ENCODE measurements at places on chromosomes 4 and X.

DNA sequence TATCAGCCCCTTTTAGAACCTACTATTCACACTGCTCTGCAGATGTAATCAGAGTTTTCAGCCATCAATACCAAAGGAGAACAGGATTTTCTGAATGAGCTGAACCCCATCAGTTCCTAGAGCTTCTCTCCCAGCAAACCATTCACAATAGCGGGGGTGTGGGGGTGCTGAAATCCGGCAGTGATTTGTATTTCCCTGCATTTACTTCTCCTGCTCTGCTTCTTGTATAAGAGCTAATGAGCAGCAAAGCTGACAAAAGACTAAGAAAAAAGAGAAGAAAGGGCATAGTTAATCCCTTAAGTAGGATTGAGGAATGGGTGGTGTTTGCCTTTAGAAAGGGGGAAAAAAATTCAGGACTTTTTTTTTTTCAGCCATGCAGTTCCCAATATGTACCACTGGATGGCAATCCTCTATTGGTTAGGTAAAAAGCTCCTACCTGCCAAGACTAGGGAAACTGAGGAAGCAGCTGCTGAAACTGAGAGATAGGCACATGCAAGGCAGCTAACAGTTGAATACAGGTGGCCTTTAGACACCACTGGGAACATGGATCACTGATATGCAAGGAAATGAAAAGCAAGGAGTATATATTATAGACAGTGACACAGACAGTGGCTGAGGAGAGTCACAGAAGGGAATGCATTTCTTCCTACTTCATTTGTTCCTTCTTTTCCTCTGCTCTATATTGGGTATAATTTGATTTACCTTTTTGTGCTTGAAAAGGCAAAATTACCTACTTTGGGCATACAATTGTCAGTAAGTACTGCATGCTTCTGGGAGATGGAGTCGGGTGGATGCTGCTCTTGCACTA, 217.9 kb downstream of the HS6ST2 start:
- H3K36me3 ChIP-seq, result no peaks in the 10 kb centered on the region
- no peaks in the 10 kb centered on the region for H3K27me3 ChIP-seq
- no peaks in the 10 kb centered on the region for H3K4me1 ChIP-seq
- no peak overlapping the region for H3K27ac ChIP-seq
- no peak for DNase-seq
- H3K4me3 ChIP-seq, result no peak overlapping the region

DNA sequence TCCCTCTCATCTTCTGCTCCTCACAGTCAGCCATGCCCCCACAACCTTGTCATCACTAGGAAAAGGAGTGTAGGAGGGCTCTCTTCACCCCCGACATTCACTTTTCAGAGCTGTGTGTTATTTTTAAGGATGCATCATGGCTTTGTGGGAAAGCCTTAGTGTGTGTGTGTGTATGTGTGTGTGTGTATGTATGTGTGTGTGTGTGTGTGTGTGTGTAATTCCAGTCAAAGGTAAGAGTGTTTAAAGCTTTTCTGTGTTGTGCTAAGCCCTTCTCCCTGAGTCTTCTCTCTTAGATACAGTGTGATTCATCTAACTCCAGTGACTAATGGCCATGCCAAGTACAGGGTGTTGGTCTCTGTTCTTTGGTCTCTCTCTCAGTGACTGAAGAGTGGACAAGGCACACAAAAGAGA, 76.6 kb downstream of the CHIC2 start:
- no peaks in the 10 kb centered on the region for H3K4me1 ChIP-seq
- H3K4me3 ChIP-seq, result no peak overlapping the region
- peaks cover 3% of the 10 kb centered on the region for H3K27me3 ChIP-seq

- no peaks in the 10 kb centered on the region for H3K27me3 ChIP-seq
- H3K36me3 ChIP-seq, result no peaks in the 10 kb centered on the region
- DNase-seq, result peak; percentile 71
- H3K4me1 ChIP-seq, result peaks cover 11% of the 10 kb centered on the region
Measured at GRCh38 chrX:51802917-51803688, 59.9 kb downstream of the GSPT2 start.

DNA sequence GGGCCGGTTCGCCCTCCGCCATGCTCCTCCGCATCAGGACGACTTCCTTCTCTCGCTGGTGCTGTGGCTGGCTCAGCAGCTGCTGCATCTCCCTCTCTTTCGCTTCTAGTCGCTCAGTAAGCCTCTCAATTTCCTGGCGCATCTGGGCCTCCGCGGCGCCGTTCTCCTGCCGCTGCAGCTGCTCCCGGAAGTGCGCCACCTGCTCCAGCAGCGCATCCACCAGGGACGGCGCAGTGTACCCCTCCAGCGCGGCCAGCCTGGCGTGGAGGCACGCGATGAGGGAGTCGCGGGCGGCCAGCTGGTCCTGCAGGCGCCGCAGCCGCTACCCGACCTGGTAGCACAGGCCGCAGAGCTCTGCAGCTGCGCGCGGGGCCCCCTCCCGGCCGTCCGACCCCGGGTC, 97.4 kb upstream of the MED14 start:
- no peak for DNase-seq
- no peaks in the 10 kb centered on the region for H3K4me1 ChIP-seq
- H3K4me3 ChIP-seq, result no peak overlapping the region
- no peak overlapping the region for H3K27ac ChIP-seq

DNA sequence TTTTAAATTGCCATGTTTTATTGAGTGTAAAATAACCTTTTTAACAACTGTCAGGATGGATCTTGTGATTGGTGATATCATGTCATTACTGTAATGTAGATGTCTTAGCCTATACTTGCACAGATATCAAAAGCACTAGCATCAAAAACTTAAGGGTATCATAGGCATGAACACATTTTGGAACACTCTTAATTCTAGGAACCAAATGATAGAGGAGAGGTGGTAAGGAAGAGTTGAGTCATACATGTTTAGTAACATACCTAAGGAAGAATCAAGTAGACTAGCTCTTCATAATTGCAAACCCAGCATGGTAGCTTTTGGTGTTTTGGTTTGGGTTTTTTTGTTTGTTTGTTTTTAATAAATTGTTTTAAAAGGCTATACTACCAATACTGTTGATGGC, 43.4 kb downstream of the SMARCAD1 start:
- DNase-seq, result no peak
- H3K4me1 ChIP-seq, result no peaks in the 10 kb centered on the region
- peaks cover 2% of the 10 kb centered on the region for H3K36me3 ChIP-seq

GRCh38 chrX:136121788-136122187, 25.5 kb upstream of the FHL1 start:
- H3K27me3 ChIP-seq, result no peaks in the 10 kb centered on the region
- no peaks in the 10 kb centered on the region for H3K36me3 ChIP-seq
- no peak for DNase-seq
- H3K27ac ChIP-seq, result no peak overlapping the region
- no peaks in the 10 kb centered on the region for H3K4me1 ChIP-seq
- H3K4me3 ChIP-seq, result no peak overlapping the region

- no peak overlapping the region for H3K27ac ChIP-seq
- H3K27me3 ChIP-seq, result no peaks in the 10 kb centered on the region
- DNase-seq, result no peak
- no peaks in the 10 kb centered on the region for H3K4me1 ChIP-seq
- H3K36me3 ChIP-seq, result no peaks in the 10 kb centered on the region
Measured at GRCh38 chr4:119000400-119000799, 111.7 kb downstream of the SYNPO2 start.

DNA sequence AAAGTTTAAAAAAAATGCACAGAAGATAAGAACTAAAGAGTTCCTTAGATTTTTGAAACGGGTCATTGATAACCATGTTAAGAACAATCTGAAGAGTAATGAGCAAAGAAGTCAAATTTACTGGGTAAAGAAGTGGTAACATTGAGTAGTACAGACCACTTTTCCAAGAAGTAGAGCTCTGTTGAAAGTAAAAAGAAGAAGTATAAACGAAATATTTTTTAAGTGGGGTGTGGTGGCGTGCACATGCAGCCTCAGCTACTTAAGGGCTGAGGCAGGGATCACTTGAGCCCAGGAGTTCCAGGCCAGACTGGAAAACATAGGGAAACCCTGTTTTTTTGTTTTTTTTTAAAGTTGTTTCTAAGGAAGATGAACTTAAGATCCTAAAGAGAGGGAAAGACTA, 68.5 kb downstream of the UBA6 start:
- DNase-seq, result peak; percentile 45
- no peaks in the 10 kb centered on the region for H3K27me3 ChIP-seq
- H3K4me1 ChIP-seq, result peaks cover 16% of the 10 kb centered on the region
- H3K36me3 ChIP-seq, result peaks cover 12% of the 10 kb centered on the region
- no peak overlapping the region for H3K27ac ChIP-seq
- no peak overlapping the region for H3K4me3 ChIP-seq

- H3K4me1 ChIP-seq, result peaks cover 3% of the 10 kb centered on the region
- DNase-seq, result no peak
- no peaks in the 10 kb centered on the region for H3K27me3 ChIP-seq
- H3K36me3 ChIP-seq, result no peaks in the 10 kb centered on the region
- no peak overlapping the region for H3K4me3 ChIP-seq
Measured at GRCh38 chr4:38020386-38020785, 60.2 kb downstream of the PTTG2 start.

DNA sequence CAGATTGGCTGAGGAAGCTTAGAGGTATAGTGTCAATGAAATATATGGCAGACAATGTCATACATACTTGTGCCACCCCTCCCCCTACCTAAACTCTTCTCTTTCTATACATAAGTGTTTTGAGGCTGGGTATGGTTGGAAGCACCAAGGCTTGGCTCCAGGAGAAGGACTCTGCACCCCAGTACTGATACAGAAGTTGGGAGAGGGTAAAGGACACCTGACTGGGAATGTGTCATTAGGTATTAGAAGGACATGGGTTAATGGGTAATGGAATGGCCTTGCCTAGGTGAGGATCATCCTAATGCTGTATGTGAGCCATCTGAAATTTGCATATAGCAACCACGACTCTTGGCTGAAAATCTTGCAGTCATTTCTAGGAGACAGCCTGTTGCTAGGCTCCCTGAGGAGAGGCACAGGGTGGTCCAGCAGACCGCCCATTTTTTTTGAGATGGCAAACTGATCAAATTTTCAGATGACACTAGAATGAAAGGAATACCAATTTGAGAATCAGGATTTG, 26.8 kb upstream of the AP1S2 start:
- H3K27me3 ChIP-seq, result no peaks in the 10 kb centered on the region
- peaks cover 9% of the 10 kb centered on the region for H3K4me1 ChIP-seq
- H3K36me3 ChIP-seq, result no peaks in the 10 kb centered on the region
- DNase-seq, result no peak
- no peak overlapping the region for H3K27ac ChIP-seq
- no peak overlapping the region for H3K4me3 ChIP-seq

DNA sequence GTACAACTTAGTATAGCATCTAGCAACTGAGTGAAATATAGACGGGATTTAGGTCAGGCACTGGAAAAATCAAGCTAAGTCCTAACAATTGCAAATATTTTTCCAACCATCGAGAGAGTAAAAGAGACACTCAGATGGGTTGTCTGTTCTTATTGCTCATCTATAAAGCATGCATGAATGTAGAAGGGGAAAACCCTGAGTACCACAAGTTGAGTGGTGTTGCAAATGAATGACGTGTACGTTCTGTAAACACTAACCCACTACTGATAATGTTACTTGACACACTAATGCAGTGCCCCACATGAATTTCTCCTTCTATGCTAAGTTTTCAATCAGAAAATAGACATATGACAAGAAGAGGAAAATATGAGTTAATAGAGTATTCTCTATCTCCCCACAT, 211.2 kb downstream of the COX18 start:
- no peaks in the 10 kb centered on the region for H3K4me1 ChIP-seq
- H3K4me3 ChIP-seq, result no peak overlapping the region
- H3K27me3 ChIP-seq, result no peaks in the 10 kb centered on the region
- DNase-seq, result no peak
- no peaks in the 10 kb centered on the region for H3K36me3 ChIP-seq
- no peak overlapping the region for H3K27ac ChIP-seq

- H3K27me3 ChIP-seq, result no peaks in the 10 kb centered on the region
- H3K36me3 ChIP-seq, result no peaks in the 10 kb centered on the region
- H3K4me3 ChIP-seq, result no peak overlapping the region
- no peak for DNase-seq
- no peak overlapping the region for H3K27ac ChIP-seq
Measured at GRCh38 chr4:47143261-47143660, 111.9 kb downstream of the GABRB1 start.

- no peak for DNase-seq
- peaks cover 8% of the 10 kb centered on the region for H3K4me1 ChIP-seq
- H3K27ac ChIP-seq, result no peak overlapping the region
- no peak overlapping the region for H3K4me3 ChIP-seq
Measured at GRCh38 chr4:76581077-76581962, 146.3 kb downstream of the SHROOM3 start.

DNA sequence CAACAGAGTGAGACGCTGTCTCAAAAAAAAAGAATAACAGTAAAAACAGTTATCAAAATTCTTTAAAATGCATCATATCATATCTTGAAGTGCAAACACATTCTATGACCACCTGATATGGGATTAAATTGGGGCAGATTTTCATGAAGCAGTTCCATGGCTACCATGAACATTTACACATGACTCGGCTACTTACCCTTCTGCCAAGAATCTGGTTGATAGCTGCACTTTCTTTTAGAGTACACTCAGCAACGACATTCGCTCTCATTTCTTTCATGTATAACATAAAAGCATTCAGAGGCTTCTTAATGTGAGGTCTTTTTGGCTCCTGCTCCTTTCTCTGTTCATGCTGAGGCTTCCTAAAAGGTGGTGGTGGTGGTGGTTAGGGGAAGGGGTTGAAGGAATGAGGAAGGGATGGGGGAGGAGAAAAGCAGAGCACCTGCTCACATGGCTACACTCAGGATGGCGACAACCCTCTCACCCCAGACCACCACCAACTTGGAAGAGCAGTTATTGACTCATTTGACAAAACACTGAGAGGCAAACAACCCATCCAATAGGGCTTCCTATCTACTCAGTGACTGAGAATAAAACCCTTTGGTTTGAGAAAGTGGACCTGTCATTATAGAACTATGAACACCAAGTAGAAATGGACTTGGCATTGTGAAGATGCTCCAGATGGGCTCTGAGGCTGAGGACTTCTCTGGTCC, 88.5 kb downstream of the HADH start:
- no peak for DNase-seq
- H3K4me1 ChIP-seq, result no peaks in the 10 kb centered on the region
- H3K27ac ChIP-seq, result no peak overlapping the region

- H3K4me3 ChIP-seq, result no peak overlapping the region
- no peaks in the 10 kb centered on the region for H3K36me3 ChIP-seq
Measured at GRCh38 chr4:77117721-77118120, 39.3 kb upstream of the CCNG2 start.

Measured in B cell (primary cell).